ENCODE measurements at places on chromosomes 1 and 21.

DNA sequence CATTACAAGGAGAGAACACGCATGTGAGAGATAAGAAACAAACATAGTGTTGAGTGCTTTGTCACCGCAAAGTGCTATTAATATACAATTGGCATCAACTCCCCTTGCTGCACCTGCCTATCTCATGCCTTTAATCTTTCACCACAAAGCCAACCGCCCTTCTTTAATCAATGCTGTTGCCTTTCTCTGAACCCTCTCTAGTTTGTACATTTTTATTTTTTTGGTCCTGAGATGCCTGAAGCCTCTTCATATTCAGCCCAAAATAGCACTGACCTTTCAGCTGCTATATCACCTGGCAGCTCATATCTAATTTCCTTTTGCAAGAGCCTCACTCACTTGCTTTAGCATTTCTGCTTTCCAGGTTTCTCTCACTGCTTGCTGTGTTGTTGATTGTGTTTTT lies 504.7 kb downstream of the NUF2 start:
- no peak overlapping the region for H3K4me3 ChIP-seq
- no peak for DNase-seq
- no peaks in the 10 kb centered on the region for H3K4me1 ChIP-seq
- H3K27ac ChIP-seq, result no peak overlapping the region
- H3K36me3 ChIP-seq, result no peaks in the 10 kb centered on the region

DNA sequence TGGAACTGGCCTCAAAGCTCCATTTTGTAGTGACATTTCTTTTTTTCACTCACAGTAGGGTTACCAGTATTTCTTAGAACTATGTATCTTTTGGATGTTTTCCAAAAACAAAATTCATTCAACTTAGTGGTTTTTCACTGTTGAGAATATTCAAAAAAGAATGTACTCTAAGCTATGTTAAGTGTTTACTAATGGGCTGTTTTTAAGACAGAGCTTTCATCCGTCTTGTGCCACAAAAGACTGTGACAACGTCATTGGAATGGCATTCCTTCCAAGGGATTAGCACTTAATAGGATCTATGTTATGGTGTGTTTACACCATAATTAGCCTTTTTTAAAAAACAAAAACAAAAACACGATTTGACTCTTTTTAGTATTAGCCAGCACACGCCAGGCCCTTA lies 66.8 kb downstream of the TTC3 start:
- H3K36me3 ChIP-seq, result peaks cover 43% of the 10 kb centered on the region
- H3K27me3 ChIP-seq, result no peaks in the 10 kb centered on the region
- H3K4me3 ChIP-seq, result no peak overlapping the region

GRCh38 chr1:16392740-16393569 lies 25.9 kb downstream of the SZRD1 start:
- no peak overlapping the region for H3K27ac ChIP-seq
- peaks cover 35% of the 10 kb centered on the region for H3K4me1 ChIP-seq
- no peak overlapping the region for H3K4me3 ChIP-seq
- peaks cover 9% of the 10 kb centered on the region for H3K36me3 ChIP-seq

DNA sequence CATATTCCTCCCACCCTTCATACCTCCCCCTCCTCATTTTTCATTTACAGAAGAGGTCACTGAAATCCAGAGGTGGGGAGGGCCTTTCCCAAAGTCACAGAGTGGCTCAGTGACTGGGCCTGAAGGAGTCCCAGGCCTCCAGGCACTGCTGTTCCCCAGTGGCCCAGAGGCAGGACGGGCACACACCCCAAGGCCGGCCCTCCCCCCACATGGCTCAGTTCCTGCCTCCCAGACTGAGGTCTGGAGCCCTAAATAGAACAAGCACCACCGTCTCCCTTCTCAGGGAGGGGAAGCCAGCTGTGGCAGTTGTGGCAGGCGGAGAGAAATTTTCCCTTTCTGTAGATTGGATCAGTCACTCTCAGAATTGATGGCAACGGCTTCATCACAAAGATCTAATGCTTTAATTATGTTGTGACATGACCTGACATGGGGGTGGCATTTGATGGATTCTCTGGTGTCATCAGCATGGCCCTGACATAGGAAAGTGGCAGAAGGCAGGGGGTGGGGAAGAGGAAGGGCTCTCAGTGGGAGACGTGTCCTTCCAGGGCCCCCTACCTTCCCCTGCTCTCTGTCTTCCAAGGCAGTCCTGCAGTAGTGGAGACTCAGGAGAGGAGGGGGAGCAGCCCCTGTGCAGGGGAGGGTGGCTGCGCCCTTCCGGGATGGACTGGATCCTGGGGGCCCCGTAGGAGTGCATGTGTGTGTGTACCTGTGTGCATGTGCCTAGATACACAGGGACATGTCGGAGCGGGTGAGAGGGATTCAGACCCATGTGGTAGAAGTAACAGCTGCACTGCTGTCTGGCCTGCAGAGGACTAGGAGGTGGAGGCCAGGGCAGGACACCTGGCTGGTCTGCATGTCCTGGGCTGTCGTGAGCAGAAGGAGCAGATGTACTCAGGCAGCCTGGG lies 41.2 kb upstream of the FOXO6 start:
- H3K27me3 ChIP-seq, result no peaks in the 10 kb centered on the region
- no peaks in the 10 kb centered on the region for H3K36me3 ChIP-seq
- no peak for DNase-seq
- no peaks in the 10 kb centered on the region for H3K4me1 ChIP-seq

DNA sequence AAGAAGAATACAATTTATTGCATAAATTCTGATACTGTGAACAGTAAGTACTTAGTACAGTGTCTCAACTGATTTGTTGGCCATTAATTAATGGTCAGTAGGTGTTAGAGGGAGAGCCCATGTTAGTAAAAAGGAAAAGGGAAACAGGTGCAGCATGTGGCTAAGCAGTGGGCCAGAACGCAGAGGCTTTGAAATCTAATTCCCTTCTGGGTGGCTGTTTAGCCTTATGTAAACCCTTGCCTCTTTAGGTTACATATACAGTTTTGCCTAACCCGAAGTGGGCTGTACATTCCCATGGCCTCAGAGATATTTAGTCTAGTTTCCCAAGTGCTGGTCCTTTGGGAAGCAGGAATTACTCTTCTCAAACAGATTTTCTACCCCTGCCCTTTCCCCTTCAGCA lies 43.5 kb upstream of the BCL9 start:
- no peaks in the 10 kb centered on the region for H3K36me3 ChIP-seq
- H3K27ac ChIP-seq, result no peak overlapping the region
- H3K4me3 ChIP-seq, result no peak overlapping the region
- no peak for DNase-seq

GRCh38 chr1:73914951-73915350 lies 283.0 kb downstream of the LRRIQ3 start:
- no peaks in the 10 kb centered on the region for H3K27me3 ChIP-seq
- no peaks in the 10 kb centered on the region for H3K4me1 ChIP-seq
- H3K4me3 ChIP-seq, result no peak overlapping the region

DNA sequence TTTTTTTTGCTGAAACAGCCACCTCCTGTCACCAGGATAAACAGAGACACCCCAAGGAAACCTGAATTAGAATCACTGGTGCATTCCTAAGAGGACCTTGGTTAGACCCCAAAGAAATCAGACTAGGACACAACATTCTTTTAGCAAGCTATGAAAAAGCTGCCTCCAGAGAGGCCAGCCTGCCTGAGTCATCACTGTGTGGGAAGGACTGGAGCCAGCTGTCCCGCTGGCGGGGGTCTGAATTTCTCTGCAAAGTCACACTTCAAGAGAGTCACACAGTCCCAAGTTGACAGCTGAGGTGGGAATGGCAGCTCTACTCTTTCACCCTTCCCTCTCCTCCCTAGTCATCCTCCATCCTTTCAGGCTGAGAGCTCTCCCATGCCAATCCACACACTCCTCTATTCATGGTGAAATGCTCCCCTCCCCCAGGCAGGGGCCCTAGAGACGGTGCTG lies 405.0 kb upstream of the POU3F1 start:
- peaks cover 9% of the 10 kb centered on the region for H3K4me1 ChIP-seq
- no peak overlapping the region for H3K27ac ChIP-seq
- H3K27me3 ChIP-seq, result no peaks in the 10 kb centered on the region
- H3K36me3 ChIP-seq, result no peaks in the 10 kb centered on the region
- no peak overlapping the region for H3K4me3 ChIP-seq

All from lung (tissue), 17 donors.